ENCODE measurements at places on chromosomes 5 and 9.

GRCh38 chr9:113476511-113476916, 13.0 kb downstream of the RGS3 start:
- no peak for DNase-seq

DNA sequence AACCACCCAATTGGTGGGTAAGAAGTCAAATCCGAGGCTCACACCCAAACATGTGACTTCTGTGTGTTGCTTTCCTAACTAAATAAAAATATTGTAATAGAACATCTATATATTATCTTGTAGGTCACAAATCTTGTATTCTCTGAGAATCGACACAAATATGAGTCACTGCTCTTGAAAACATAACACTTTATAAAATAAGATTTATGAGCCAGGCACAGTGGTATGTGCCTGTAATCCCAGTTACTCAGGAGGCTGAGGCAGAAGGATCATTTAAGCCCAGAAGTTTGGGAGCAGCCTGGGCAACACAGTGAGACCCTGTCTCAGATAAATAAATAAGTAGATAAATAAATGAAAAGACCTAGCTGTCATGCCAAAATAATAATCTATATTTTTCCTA, 624.1 kb downstream of the ANXA1 start:
- no peak for DNase-seq

- DNase-seq = no peak
Measured at GRCh38 chr5:10704949-10705621, 55.9 kb downstream of the DAP start.

GRCh38 chr9:75382126-75382525, 293.8 kb downstream of the OSTF1 start:
- DNase-seq = no peak

GRCh38 chr9:90037146-90037797, 432.5 kb downstream of the GADD45G start:
- DNase-seq = no peak
